ENCODE measurements at places on chromosomes 6 and 20.

DNA sequence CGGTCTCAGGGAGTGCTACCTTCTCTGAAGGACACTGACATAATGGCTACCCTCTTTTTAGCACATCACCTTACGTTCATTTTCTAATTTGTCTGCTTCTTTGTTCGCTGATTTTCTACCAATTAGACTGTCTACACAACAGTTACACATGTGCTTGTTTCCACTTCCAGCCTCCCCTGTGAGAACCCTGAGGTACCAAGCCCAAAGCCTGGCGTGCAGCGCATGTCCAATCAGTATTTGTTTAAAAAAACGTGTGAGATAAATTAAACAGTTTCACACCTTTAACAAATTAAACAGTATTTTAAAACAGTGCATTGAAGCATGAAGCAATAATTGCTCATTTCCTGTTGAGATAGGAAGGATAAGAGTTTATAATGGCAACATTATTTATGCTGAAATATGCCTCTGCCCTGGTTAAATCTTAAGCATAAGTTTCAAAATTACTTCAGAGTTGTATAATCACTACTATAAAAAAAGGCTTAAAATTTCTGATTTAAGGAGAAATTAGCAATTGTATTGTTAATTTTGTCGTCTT lies 88.9 kb downstream of the MAP3K5 start:
- DNase-seq, result no peak

DNA sequence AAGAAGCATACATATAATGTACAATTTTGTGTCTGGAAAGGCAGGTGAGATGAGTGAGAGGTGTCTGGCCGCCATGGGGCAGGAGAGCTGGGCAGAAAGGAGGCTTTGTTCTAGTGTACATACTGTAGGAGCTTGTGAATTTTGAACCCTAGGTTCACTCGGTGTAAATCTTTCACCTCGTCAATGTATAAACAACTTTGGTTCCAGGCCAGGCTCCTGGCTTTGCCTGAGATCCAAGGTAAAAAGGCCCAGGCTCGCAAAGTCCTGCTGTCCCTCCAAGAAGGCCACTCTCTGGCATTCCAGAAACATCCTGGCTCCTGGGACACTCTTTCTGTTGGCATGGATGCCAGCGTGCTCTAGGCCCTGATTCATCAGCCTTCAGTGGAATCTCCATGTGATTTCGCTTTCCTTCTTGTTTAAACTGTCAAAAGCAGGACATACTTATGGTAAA lies 7.1 kb upstream of the SLC22A7 start:
- no peak for DNase-seq

GRCh38 chr6:137646484-137646883 lies 152.3 kb upstream of the OLIG3 start:
- no peak for DNase-seq

GRCh38 chr20:61968932-61969331 lies 96.7 kb downstream of the TAF4 start:
- no peak for DNase-seq

- DNase-seq, result no peak
Observed at GRCh38 chr20:51333446-51333845, 209.1 kb downstream of the NFATC2 start.

- no peak for DNase-seq
Observed at GRCh38 chr20:37526238-37526838, 1.3 kb downstream of the BLCAP start.

DNA sequence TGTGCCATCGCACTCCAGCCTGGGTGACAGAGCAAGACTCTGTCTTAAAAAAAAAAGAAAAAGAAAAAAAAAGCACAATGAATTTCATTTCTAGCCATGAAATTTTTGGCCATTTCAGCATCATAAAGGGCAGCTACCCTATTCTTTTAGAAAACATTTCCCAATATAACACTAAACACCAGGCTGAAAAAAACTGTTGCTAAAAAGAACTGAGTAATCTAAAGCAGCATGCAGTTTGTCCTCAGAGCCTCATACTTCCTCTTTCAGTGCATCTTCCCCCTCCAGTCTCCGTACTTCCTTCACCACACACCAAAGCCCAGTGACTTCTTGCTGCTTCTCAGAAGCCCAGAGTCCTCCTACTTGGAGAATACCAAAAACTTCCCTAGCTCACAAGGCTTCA lies 5.6 kb upstream of the IFNGR1 start:
- no peak for DNase-seq

DNA sequence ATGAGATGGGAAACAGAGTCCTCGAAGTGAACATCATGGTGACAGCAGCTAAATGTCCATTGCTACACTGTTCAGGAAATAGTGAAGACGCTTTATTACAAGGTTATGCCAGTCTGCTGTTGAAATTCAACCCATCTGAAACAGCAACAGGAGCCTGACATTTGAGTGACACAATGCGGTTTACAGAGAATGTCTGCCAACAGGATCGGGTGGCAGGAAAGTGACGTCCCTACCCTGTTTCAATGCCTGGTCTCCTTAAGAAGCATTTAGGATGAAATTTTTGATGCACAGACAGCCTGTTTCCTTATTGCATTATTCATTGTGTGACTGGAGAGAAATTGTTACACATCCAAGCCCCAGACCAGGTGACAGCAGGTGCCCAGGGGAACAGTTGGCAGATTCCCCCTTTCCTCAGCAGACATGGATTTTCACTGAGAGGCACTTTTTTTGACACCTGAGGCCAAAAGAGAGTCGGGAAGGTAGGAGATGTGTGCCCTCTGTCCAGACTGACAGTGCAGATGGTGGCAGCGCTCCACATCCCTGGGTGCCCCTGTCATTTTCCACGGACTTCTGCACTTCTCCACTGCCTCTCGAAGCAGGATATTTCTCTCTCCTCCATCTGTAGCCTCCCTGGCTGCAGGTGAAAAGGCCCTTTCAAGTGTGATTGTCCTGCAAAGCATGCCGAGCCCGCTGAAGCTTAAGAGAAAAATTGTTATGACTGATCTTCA lies 87.9 kb downstream of the BFSP1 start:
- DNase-seq, result no peak

DNA sequence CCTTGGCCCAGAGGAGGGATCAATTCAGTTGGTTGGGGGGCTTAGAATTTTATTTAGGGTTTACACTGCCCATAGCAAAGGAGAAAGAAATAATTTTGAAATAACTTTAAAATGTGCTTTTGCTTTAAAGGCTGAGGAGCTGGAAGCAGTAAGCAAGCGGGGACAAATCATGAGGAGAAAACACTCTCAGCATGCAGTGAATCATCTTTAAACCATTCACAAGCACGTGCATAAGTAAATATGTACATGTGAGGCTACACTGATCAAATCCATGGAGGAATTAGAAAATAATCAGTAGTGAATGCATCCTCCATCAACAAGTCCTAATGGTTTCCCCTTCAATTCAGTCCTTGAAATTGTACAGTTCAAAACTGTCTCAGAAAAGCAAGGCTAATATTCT lies 181.0 kb downstream of the MTFR2 start:
- no peak for DNase-seq

- DNase-seq, result no peak
Observed at GRCh38 chr6:35417979-35418661, 34.0 kb upstream of the FANCE start.

GRCh38 chr6:43271944-43272343 lies 26.1 kb upstream of the SLC22A7 start:
- DNase-seq, result no peak

GRCh38 chr20:9280666-9281065 lies 211.8 kb downstream of the PLCB4 start:
- DNase-seq, result no peak

- DNase-seq, result no peak
Observed at GRCh38 chr20:5927749-5928462, 22.4 kb downstream of the TRMT6 start.

- no peak for DNase-seq
Observed at GRCh38 chr20:6519556-6519955, 247.9 kb upstream of the BMP2 start.

GRCh38 chr20:7723284-7723683 lies 217.0 kb downstream of the HAO1 start:
- no peak for DNase-seq

DNA sequence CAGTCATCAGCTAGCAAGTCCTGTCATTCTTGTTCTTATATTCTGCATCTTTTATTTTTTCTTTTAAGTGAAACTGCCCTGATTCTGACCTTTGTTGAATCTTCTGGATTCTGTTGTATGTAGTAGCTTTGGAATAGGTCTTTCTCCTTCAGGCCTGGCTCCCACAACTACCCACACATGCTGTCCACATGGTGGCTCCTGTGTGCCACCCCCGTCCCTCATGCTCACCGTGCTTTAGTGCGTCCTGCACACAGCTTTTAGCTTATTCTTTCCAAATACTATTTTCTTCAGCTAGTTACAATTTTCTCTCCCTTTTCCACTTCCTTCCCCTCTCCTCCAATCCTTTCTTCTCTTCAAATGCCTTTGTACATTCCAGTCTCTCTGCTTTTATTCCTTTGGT lies 61.8 kb downstream of the CTNNBL1 start:
- DNase-seq, result no peak

DNA sequence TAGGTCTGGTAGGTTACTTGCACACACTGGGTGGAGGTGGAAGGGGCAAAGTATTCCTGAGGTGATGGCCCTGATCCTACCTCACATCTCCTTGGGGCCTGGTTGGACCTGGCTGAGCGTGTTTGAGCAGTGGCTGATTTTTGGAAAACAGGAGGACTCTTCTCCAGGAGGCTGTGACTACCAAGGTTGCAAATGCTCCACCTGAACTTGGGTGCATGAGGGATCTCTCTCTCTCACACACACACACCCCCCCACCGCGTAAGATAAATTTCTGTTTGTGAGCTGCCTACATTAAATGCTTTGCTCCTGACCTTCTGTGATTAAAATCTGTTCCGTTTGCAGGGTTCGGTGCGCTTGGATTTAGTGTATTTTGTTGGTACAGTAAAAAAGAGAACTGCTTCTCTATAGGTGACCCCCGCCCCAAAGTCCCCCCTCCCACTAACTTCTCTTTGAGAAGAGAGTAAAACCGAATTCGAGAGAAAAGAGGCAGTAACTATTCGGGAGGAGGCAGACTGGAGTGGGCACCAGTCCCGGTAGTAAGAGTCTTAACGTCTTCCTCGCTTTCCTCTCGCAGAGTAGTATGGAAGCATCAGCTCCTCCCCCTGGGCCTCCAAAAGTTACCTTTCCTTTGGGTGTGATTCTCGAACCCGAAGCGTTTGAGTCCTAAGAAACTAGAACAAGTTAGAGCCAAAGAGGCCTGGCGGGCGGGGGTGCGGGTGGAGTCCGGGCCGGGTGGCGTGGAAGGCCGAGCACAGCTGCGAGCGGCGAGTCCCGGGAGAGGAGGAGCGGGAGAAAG lies 585 bp upstream of the DSE start:
- DNase-seq, result no peak

All from lower lobe of right lung (tissue), 2 donors.